ENCODE measurements at places on chromosomes 7 and 10.
A peak's percentile ranks its signal among the peaks of the same experiment; 100 is the strongest.

DNA sequence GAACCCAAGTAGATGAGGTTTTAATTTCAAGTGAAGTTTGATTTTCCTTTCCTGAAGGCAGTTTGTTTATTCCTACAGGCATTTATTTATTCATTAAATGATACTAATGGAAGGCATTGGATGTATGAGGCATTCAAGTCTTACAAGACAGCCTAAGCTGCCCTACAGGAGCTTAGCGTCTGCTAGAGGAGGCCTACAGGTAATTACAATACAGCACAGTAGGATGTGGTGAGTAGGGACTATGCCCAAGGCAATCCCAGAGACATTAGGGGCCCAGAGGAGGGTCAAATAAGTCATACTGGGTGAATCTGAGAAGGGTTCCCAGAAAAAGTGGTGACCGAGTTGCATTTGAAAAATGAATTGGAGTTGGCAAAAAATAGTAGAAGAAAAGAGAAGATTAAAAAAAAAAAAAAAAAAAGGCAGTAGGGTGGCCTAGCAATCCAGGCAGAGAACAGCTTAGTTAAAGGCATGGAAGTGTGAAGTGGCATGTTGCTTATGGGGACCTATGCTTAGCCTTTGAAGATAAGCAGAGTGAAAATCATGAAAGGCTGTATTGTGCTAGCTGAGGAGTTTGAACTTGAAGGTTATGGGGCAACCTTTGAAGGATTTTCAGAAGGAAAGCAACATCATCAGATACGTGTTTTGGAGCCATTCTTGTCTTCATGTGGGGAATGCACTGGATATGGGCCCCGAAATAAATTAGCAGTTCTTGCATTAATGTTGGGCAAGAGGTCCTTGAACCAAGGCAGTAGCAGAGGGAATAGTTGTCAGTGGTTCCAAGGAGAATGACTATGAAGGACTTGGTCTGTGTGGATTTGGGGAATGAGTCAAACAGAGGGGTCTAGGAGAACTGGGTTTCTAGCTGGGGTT lies 65.5 kb downstream of the SNX10 start:
- DNase-seq: no peak

DNA sequence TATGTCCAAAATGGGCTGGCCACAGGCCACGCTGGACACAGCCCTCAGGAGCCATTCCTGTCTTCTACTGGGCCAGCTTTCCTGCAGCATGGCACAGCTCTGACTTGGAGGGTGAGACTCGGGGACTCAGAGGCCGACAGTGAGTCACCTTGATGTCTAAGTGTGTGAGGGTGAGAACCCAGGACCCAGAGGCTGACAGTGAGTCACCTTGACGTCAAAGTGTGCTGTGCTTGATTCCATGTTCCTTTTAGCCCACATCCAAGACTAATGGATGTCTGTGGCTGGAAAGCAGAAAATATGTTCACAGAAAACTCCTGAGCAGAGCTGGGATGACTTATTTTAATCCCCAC lies 6.0 kb upstream of the FAM170B start:
- DNase-seq: no peak

DNA sequence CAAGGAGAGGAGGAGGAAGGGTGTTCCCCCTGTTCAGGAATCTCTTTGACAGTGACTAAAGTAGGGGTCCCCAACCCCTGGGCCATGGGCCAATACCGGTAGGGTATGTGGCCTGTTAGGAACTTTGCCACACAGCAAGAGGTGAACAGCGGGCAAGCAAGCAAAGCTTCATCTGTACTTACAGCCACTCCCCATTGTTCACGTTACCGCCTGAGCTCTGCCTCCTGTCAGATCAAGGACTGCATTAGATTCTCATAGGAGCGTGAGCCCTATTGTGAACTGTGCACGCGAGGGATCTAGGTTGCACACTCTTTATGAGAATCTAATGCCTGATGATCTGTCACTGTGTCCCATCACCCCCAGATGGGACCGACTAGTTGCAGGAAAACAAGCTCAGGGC lies 201.6 kb downstream of the CAMK1D start:
- DNase-seq: no peak

- DNase-seq: peak; percentile 9
These were observed 174.4 kb downstream of the ST7 start for GRCh38 chr7:117127585-117128168.

DNA sequence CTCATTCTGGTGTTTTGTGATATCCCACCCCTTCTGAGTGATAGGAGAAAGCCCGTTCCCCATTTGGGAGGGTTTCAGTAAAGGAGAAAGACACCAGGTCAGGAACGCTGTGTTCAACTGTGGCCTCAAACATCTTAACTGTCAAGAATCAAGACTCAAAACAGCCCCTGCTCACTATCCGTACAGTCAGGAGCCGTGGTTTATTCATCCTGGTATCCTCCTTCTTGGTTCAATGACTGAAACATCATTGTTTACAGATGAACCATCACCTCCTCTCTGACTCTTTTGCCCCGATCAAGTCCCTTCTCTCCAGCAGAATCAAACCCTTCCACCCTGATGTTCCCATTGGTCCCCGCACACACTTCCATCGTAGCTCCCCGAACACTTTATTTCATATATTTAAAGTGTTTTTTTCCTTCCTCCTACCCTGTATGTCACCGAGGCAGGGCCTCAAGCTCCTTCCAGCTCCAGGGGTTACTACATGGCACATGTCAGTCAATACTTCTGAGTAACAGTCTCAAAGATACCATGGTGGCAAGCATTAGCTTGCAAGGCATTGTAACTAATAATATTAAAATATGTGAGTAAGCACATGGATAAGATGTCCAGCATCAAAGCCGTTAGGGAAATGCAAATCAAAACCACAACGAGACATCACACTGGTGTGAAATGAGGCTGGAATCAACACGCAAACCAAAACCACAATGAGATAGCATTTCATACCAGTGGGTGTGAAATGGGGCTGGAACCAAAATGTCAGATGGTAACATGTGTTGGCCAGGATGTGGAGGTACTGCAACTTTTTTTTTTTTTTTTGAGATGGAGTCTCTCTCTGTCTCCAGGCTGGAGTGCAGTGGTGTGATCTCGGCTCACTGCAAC lies 124.7 kb upstream of the C1QL3 start:
- DNase-seq: no peak

GRCh38 chr10:100995181-100995580 lies 4.4 kb upstream of the LZTS2 start:
- no peak for DNase-seq
